ENCODE measurements at places on chromosomes 5 and 9.

- DNase-seq, result no peak
These were observed 89.6 kb downstream of the SFXN1 start for GRCh38 chr5:175567954-175568353.

DNA sequence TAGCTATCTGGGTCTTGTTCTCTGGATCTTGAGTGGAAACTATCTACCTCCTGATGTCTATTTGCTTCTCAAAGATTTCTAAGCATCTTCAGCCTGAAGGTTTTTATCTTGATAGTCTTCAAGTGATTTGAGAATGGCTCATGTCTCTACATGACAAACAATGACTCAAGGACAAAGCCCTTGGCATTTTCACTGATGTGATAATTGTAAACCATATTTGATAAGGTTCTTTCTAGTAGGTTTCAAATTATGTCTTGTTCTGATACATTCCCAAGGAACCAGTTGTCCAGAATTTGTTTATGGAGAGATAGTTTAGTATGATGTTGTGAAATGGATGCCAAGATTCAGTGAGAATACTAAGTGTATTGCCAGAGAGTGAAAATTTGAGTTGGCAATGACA, 1079.3 kb upstream of the CDH9 start:
- no peak for DNase-seq

- DNase-seq, result no peak
These were observed 56.7 kb upstream of the CLINT1 start for GRCh38 chr5:157915638-157916037.

GRCh38 chr9:17839776-17840175, 260.9 kb downstream of the SH3GL2 start:
- DNase-seq, result no peak

GRCh38 chr9:98391867-98392266, 136.4 kb upstream of the TBC1D2 start:
- no peak for DNase-seq

- no peak for DNase-seq
These were observed 87.6 kb downstream of the BASP1 start for GRCh38 chr5:17305017-17305416.

GRCh38 chr9:18473652-18474279, at the start of gene ADAMTSL1:
TSS of gene ADAMTSL1 (plus strand) at chr9:18474153. CDS start at chr9:18474233, 80 bp downstream.
- DNase-seq, result no peak

DNA sequence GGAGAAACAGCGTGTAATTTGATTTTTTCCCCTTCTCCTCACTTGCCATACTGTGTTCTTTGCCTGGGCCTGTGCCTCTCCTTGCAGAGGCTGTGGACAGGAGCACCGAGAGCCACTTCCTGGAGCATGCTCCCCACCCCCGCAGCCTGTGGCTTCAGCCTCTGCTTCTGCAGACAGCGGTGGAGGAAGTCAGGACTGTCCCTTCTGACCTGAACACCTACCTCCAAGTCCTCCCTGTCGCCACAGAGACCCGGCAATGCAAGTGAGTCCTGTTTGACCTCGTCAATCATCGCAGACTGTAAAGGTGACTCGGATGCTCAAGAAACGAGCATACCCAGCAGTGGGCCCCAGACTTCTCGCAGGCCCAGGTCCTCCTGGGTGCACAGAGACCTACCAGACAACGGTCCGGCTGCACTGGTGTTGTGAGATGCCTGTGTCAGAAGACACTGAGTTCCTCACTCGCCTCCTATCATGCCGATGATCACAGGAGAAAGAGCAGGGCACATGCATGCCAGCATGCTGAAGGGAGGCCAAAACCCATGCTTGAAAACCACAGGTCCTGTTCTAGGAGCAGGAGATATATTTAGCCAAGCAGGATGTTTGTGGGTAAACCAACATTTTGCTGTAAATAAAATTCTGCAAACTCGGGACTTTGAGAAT, 198.8 kb downstream of the AUH start:
- DNase-seq, result no peak

- DNase-seq, result no peak
These were observed 1.3 kb upstream of the NFIB start for GRCh38 chr9:14314929-14315874.

DNA sequence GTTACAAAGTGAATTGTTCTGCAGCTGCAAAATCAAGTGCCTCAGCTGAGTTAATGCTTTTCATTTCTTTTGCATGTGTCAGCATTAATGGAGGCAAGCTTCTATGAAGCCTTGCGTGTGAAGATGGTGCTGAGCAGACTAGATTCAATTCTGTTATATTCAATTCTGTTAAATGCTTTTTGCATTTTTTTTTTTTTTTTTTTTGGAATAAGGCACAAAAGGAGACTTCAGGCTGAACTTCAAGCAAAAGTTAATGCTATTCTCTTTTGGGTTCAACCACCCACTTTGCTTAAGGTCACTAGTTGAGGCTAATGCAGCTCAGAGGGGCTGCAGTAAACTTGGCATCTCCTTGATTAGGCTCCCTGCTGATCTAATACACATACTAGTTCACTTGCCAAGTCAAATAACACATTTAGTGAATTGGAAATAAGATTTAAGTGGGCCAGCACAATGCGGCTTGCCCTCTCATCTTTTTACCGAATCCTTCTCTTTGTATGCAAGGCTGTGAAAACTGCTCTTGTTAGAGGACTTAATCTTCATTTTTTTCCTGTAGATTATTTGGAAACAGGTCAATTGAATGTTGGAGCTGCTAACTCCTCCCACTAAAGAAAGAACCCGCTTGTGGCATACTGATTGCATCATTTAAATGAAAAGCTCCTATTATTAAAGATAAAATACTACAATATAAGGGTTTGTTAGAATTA, 1020.2 kb downstream of the NR2F1-AS1 start:
- DNase-seq, result no peak

GRCh38 chr5:111124793-111125192, 32.6 kb downstream of the WDR36 start:
- DNase-seq, result no peak

DNA sequence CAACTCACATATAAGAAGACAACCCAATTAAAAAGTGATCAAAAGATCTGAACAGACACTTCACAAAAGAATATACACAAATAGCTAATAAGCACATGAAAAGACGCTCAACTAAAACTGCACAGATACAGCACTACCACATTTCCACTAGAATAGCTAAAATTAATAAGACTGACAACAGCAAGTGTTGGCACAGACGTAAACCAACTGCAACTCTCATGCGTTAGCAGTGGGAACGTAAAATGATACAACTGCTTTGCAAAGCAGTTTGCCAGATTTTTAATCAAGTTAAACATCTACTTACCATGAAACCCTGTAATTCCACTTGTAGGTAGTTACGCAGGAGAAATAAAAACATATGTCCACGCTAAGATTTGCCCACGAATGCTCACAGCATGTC, 9.0 kb downstream of the SEMA4D start:
- DNase-seq, result no peak

DNA sequence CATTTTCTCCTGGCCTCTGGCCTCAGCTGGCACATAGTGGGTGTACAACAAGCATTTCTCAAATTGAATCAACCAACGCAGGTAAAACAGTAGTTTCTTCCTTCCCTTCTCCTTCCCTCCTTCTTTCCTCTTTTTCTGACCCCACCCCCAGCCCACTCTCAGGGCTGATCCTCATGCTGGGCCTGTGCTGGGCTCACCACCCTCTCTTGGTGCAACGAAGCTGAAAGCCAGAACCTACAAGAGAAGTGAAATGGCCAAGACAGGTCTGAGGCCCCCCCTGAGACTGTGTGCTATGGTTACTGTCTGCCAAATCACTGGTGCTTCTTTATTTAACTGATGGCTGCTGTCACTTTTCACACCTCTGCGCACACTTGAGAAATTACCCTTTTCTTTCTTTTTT, 53.0 kb upstream of the BOD1 start:
- no peak for DNase-seq

GRCh38 chr9:35311891-35312639, 150.3 kb downstream of the UNC13B start:
- no peak for DNase-seq

GRCh38 chr5:82599692-82600091, 321.5 kb upstream of the RPS23 start:
- DNase-seq, result no peak

DNA sequence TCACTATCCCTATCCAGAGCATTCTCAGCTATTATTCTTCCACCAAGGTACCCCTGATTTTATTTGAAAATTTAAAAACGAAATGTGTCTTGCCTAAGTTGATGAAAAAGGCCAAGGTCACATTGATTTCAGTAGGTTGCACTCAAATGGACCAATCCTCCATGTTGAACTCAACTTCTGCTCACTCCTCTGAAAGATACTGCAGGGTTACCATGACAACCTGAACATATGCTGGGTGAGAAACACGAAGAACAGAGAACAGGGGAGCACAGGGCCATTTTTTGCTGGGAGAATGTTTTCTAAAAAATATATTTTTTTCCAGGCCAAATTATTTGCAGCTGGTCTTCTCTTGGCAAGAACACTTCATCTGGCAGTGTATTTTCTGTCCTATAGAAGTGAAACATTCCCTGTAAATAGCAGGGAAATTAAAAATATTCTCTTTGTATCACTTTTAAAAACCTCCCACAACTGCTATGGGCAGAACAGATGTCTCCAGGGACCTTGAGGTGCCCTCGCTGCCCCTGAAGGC, 215.9 kb downstream of the NXNL2 start:
- DNase-seq, result no peak

DNA sequence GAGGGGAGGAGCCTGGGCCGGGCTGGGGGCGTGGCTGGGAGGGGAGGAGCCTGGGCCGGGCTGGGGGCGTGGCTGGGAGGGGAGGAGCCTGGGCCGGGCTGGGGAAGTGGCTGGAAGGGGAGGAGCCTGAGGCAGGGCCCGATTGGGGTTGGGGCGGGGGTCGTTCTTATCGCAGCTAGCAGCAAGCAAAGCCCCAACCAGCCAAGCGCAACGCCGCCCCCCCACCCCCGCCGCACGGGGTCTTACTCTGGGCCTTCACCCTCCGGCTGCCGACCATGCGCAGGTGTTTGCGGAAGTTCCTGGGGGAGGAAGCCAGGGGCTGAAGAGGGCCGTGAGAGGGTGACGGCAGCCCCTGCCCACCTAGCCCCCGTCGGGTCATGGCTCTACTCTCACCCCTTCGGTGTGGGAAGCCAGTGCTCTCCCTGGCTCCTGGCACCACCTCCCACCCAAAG, 5.0 kb downstream of the NSMF start:
- no peak for DNase-seq
